ENCODE measurements at places on chromosomes 1 and 21. TPM values are rescaled to one million over a fixed set of nuclear protein-coding genes. Genes with fewer than 3 reads are reported as not detected.

SEMA4A gene
- total RNA-seq = 1.1 TPM

PRR9 gene
- not detected for total RNA-seq

NTNG1 gene
- 2.7 TPM for total RNA-seq

TFAP2E gene
- 0.21 TPM for total RNA-seq

CASQ2 gene
- not detected for total RNA-seq

BMP8B gene
- not detected for total RNA-seq

SLC30A7 gene
- total RNA-seq = 30.4 TPM

LDLRAD1 gene
- not detected for total RNA-seq

S100B gene
- total RNA-seq = not detected

MXRA8 gene
- total RNA-seq = 460 TPM

LMOD1 gene
- 36.7 TPM for total RNA-seq

GRCh38 chr1:206672011-206672688 lies 12.6 kb upstream of the MAPKAPK2 start:
- H3K36me3 ChIP-seq = no peaks in the 10 kb centered on the region
- DNase-seq = no peak
- H3K4me3 ChIP-seq = no peak overlapping the region
- peaks cover 4% of the 10 kb centered on the region for H3K27me3 ChIP-seq
- H3K4me1 ChIP-seq = peaks cover 5% of the 10 kb centered on the region

DNA sequence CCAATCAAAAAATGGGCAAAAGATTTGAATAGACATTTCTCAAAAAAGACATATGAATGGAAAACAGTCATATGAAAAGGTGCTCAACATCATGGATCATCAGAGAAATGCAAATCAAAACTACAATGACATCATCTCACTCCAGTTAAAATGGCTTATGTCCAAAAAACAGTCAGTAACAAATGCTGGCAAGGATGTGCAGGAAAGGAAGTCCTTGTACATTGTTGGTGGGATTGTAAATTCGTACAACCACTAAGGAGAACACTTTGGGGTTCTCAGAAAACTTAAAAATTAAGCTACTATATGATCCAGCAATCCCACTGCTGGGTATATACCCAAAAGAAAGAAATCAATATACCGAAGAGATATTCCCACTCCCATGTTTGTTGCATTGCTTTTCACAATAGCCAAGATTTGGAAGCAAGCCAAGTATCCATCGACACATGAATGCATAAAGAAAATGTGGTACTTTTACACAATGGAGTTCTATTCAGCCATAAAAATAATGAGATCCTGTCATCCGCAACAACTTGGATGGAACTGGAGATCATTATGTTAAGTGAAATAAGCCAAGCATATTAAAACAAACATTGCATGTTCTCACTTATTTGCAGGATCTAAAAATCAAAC lies 17.9 kb downstream of the GBP5 start:
- no peak overlapping the region for H3K4me3 ChIP-seq
- H3K27ac ChIP-seq = no peak overlapping the region
- H3K27me3 ChIP-seq = no peaks in the 10 kb centered on the region

DNA sequence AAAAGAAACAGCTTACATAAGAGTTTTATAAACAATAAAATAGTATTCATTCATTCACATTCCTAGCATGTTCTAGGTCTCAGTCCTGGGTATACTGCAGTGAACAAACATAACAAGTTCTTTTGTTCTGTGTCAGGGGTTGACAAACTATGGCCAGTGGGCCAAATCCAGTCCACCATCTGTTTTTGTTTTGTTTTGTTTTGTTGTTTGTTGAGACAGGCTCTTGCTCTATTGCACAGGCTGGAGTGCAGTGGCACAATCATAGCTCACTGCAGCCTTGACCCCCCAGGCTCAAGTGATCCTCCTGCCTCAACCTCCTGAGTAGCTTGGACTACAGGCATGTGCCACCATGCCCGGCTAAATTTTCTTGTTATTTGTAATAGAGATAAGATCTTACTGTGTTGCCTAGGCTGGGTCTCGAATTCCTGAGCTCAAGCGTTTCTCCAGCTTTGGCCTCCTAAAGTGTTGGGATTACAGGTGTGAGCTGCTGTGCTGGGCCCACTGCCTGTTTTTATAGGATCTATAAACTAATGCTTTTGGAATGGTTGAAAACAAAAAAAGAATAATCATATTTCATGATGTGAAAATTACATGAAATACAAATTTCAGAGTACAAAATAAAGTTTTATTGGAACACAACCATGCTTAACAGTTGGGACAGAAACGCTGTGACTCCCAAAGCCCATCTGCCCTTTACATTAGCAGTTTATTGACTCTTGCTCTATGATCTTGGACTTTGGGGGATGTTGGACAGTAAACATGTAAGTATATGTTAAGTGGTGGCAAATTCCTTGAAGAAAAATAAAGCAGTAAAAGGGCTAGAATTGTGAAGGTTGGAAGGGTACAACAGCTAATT lies 17.9 kb downstream of the CAPZA1 start:
- H3K27ac ChIP-seq = peak overlapping the region; percentile 70
- H3K4me1 ChIP-seq = peaks cover 56% of the 10 kb centered on the region
- H3K4me3 ChIP-seq = peak overlapping the region; percentile 48
- peak; percentile 51 for DNase-seq
- peaks cover 7% of the 10 kb centered on the region for H3K36me3 ChIP-seq
- H3K27me3 ChIP-seq = peaks cover 1% of the 10 kb centered on the region

DNA sequence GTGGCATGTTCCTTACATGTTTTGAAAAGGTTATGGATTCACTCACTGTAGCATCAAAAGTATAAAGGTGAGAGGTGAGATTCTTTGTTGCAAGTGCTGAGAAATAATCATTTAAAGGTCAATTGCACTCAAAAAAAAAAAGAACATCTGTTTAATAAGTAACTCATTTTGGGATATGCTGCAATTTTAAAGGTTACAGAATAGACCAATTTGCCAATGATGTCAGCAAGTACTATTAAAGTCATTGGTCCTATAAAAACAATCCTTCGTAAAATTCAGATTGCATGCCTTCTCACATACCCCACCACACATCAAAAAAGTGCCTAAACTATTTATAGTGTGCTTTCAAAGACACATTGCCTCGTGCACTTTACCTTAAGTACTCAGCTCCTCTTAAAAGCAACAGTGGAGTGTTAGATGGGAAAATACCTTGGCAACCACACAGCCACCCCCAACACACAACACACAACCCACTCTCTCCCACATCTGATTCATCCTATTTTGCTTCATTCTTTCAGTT lies 218.2 kb upstream of the ADGRL2 start:
- peaks cover 8% of the 10 kb centered on the region for H3K27me3 ChIP-seq
- no peak for DNase-seq
- no peak overlapping the region for H3K27ac ChIP-seq
- H3K36me3 ChIP-seq = no peaks in the 10 kb centered on the region
- no peak overlapping the region for H3K4me3 ChIP-seq

DNA sequence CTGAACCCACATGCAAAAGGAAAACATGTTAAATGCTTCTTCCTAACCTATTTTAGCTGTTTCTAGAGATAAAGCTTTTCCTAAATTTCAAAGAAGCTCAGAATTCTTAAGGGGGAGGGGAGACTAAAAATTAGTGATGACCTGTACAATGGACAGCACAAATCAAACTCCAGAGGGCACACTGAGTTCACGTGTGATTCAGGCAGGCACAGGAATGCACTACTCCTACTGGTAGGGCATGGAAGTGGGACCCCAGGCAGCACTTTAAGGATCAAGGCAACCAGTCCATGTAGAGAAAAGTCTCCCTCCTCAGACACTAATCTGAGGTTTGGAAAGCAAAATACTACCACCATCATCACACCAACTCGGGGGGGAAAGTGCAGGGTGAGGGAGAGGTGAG lies 31.3 kb upstream of the CLCA4 start:
- no peak for DNase-seq
- H3K27me3 ChIP-seq = peaks cover 10% of the 10 kb centered on the region
- no peaks in the 10 kb centered on the region for H3K36me3 ChIP-seq
- H3K4me1 ChIP-seq = peaks cover 5% of the 10 kb centered on the region
- no peak overlapping the region for H3K27ac ChIP-seq
- H3K4me3 ChIP-seq = no peak overlapping the region

GRCh38 chr1:46021046-46021996 lies 111.1 kb downstream of the PIK3R3 start:
- H3K4me1 ChIP-seq = no peaks in the 10 kb centered on the region
- H3K27ac ChIP-seq = no peak overlapping the region
- H3K36me3 ChIP-seq = peaks cover 10% of the 10 kb centered on the region

GRCh38 chr1:221328371-221328770 lies 413.5 kb downstream of the DUSP10 start:
- no peak overlapping the region for H3K27ac ChIP-seq
- no peaks in the 10 kb centered on the region for H3K4me1 ChIP-seq
- H3K27me3 ChIP-seq = peaks cover 3% of the 10 kb centered on the region
- no peak overlapping the region for H3K4me3 ChIP-seq
- peaks cover 17% of the 10 kb centered on the region for H3K36me3 ChIP-seq

DNA sequence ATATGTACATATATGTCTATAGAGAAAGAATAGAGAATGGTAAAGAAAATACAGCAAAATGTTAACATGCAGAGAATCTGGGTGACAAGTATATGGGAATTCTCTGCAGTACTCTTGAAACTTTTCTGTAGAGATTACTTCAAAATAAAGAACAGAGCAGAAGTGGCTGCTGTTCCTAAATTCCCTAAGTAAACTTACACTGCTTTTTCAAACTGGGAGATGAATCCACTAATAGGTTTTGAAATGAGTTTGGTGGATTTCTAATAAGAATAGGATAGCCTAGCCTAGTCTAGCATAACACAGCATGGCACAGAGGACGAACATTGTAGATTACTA lies 450 bp upstream of the CR2 start:
- H3K27ac ChIP-seq = no peak overlapping the region
- peaks cover 19% of the 10 kb centered on the region for H3K27me3 ChIP-seq
- H3K4me3 ChIP-seq = no peak overlapping the region
- H3K36me3 ChIP-seq = no peaks in the 10 kb centered on the region
- no peak for DNase-seq
- no peaks in the 10 kb centered on the region for H3K4me1 ChIP-seq

DNA sequence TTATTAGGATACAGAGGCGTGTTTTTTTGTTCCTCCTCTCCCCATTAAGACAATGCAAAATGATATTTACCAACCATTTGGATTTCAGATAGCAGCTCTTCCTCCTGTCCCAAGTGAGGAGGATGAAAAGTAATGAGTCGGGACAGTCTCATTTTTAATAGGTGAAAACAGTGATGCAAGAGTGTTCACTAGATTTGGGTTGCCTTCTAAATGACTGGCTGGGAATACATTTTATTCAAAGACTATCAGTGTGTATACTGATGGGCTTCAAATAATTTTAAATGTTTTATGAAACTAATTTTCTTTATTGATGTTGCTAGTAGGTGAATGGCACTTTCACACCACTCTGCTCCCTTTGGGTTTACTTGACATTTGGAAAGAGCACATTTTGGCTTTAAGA lies 2.1 kb downstream of the RCOR3 start:
- DNase-seq = no peak
- H3K27ac ChIP-seq = peak overlapping the region; percentile 79
- H3K36me3 ChIP-seq = peaks cover 8% of the 10 kb centered on the region
- peak overlapping the region; percentile 92 for H3K4me3 ChIP-seq
- H3K4me1 ChIP-seq = peaks cover 24% of the 10 kb centered on the region
- H3K27me3 ChIP-seq = peaks cover 4% of the 10 kb centered on the region

GRCh38 chr1:37901893-37902225 lies 42.5 kb upstream of the MTF1 start:
- H3K4me1 ChIP-seq = no peaks in the 10 kb centered on the region
- no peaks in the 10 kb centered on the region for H3K27me3 ChIP-seq
- no peak overlapping the region for H3K27ac ChIP-seq
- H3K36me3 ChIP-seq = peaks cover 6% of the 10 kb centered on the region

- peak overlapping the region; percentile 65 for H3K4me3 ChIP-seq
- peaks cover 12% of the 10 kb centered on the region for H3K36me3 ChIP-seq
- H3K4me1 ChIP-seq = peaks cover 20% of the 10 kb centered on the region
- peaks cover 52% of the 10 kb centered on the region for H3K27me3 ChIP-seq
These were observed 74.8 kb downstream of the SERINC2 start for GRCh38 chr1:31487721-31488293.

GRCh38 chr1:13864760-13865159 lies 164.8 kb downstream of the PRDM2 start:
- H3K27me3 ChIP-seq = peaks cover 2% of the 10 kb centered on the region
- no peak for DNase-seq
- H3K4me1 ChIP-seq = no peaks in the 10 kb centered on the region

GRCh38 chr1:62448221-62448933 lies 11.5 kb downstream of the USP1 start:
- H3K27ac ChIP-seq = no peak overlapping the region
- no peak overlapping the region for H3K4me3 ChIP-seq
- no peak for DNase-seq
- peaks cover 32% of the 10 kb centered on the region for H3K36me3 ChIP-seq

DNA sequence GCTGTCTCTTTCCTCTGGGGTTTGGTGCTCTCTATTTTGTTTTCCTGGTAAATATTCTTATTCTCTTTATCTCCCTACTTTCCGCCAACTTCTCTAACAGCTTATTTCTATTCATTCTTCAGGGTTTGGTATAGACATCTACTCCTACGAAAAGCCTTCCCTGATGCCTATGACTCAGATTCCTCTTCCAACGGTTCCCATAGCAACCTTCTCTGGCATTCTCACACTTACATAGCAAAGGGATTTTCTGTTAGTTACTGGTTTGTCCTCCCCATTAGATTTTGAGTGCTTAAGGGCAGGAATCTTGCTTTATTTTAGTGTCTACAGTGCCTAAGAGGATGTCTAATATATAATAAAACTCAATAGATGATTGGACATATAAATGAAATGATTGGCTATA lies 407.6 kb upstream of the DEPDC1 start:
- no peaks in the 10 kb centered on the region for H3K27me3 ChIP-seq
- H3K4me1 ChIP-seq = no peaks in the 10 kb centered on the region
- no peak overlapping the region for H3K27ac ChIP-seq
- no peak overlapping the region for H3K4me3 ChIP-seq
- no peak for DNase-seq

GRCh38 chr21:20970691-20971090 lies 27.5 kb upstream of the NCAM2 start:
- H3K36me3 ChIP-seq = no peaks in the 10 kb centered on the region
- no peak overlapping the region for H3K4me3 ChIP-seq
- H3K4me1 ChIP-seq = peaks cover 15% of the 10 kb centered on the region
- no peak for DNase-seq

GRCh38 chr1:230598745-230599144 lies 43.5 kb upstream of the COG2 start:
- no peaks in the 10 kb centered on the region for H3K4me1 ChIP-seq
- H3K36me3 ChIP-seq = no peaks in the 10 kb centered on the region
- no peak for DNase-seq
- H3K4me3 ChIP-seq = no peak overlapping the region

GRCh38 chr21:45404730-45405270 lies at the start of gene COL18A1:
TSS of gene COL18A1 (plus strand) at chr21:45405165. CDS start at chr21:45405231, 66 bp downstream.
- peak; percentile 16 for DNase-seq
- H3K27ac ChIP-seq = peak within 1 kb of the TSS; percentile 65
- H3K36me3 ChIP-seq = peaks cover 17% of the 10 kb centered on the region
- H3K4me3 ChIP-seq = peak within 1 kb of the TSS; percentile 83
- H3K4me1 ChIP-seq = peaks cover 23% of the 10 kb centered on the region
- peaks cover 4% of the 10 kb centered on the region for H3K27me3 ChIP-seq

DNA sequence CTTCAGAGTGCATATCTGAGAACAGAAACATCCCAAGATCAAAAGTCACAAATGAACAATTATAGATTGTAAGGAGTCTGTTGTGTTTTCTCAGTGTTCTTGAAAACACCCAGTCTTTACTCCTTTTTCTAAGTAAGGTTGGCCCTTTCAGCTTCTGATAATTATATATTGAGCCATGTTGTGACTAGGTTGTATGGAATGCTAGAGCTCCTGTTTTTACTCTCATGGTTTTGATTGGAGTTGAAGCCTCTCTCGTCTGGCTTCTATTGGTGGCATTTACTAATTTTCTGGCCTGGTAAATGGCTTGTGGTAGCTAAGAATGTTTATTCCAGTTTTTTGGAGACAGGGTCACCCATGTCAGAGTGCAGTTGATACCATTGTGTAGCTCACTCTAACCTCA lies 84.7 kb downstream of the NDUFS5 start:
- peak; percentile 76 for DNase-seq
- H3K36me3 ChIP-seq = peaks cover 6% of the 10 kb centered on the region
- H3K4me3 ChIP-seq = peak overlapping the region; percentile 82
- peaks cover 2% of the 10 kb centered on the region for H3K27me3 ChIP-seq
- peaks cover 17% of the 10 kb centered on the region for H3K4me1 ChIP-seq
